Upper lobe of left lung (tissue), 6 donors: ENCODE measurements at places on chromosomes 6 and 20. TPM values are rescaled to one million over a fixed set of nuclear protein-coding genes. Genes with fewer than 3 reads are reported as not detected.

- H3K27ac ChIP-seq: no peak overlapping the region
- H3K27me3 ChIP-seq: no peaks in the 10 kb centered on the region
- no peak for DNase-seq
Observed at GRCh38 chr6:18632670-18633410, 245.7 kb downstream of the RNF144B start.

DNA sequence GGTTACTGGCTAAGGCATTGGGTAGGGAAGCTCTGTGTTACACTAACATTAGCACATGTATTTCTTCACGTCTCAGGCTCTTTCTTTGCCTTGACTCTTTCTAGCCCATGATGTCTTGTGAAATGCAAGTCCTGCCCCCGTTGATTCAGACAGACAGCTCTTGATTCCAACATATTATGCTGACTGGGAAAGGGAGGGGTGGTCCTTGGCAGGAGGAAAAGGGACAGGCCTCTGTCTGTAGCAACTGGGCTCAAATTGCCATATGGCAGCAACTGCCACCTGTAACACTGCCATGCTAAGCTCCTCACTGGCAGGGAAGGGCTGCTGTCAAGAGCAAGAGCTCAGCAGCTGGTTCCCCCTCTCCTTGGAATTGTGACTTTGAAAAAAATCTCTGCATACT is 5.7 kb upstream of the KCNK15 start:
- H3K36me3 ChIP-seq: no peaks in the 10 kb centered on the region
- H3K27ac ChIP-seq: no peak overlapping the region
- H3K27me3 ChIP-seq: no peaks in the 10 kb centered on the region
- no peak overlapping the region for H3K4me3 ChIP-seq
- no peaks in the 10 kb centered on the region for H3K4me1 ChIP-seq

- no peaks in the 10 kb centered on the region for H3K4me1 ChIP-seq
- H3K27ac ChIP-seq: no peak overlapping the region
- H3K36me3 ChIP-seq: no peaks in the 10 kb centered on the region
- H3K4me3 ChIP-seq: no peak overlapping the region
Observed at GRCh38 chr6:151514000-151514730, 20.3 kb downstream of the CCDC170 start.

DNA sequence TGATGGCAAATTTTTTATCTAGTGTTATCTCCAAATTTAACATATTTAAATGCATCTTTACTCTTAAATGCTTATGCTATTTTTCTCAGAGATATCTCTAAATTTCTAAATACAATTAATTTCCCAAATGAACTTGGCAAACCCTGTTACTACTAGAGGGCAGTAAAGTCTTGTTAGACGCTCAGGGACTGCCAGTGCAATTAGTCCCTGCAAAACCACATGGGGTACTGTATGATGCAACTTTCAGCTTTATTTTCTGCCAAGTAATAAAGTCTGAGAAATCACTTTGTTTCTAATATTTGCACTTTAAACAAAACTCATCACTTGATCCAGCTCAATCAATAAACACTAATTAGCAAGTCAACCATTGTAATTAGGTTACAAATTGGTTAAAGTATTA is 76.0 kb upstream of the ADGRB3 start:
- H3K36me3 ChIP-seq: no peaks in the 10 kb centered on the region
- no peak overlapping the region for H3K27ac ChIP-seq
- no peak for DNase-seq
- H3K4me1 ChIP-seq: no peaks in the 10 kb centered on the region

DNA sequence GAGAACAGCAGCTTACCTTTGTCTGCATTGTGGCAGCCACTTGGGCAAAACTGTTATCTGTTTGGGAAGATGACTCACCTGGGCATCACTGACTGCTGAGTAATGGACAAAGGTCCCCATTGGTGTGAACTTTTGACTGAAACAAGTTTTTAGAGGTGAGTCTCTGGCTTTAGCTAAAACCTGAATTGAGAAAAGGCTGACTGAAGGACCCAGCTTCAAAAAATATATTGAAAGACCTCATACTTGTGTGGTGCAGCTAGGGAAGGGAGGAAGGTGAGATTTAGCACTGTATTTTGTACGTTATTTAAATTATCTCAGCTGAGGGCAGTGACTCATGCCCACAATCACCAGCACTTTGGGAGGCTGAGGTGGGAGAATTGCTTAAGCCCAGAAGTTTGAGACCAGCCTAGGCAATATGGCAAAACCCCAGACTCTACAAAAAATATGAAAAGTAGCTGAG is 4.5 kb upstream of the CITED2 start:
- H3K27ac ChIP-seq: no peak overlapping the region
- H3K4me1 ChIP-seq: peaks cover 14% of the 10 kb centered on the region
- no peaks in the 10 kb centered on the region for H3K36me3 ChIP-seq
- no peak for DNase-seq
- no peak overlapping the region for H3K4me3 ChIP-seq

DNA sequence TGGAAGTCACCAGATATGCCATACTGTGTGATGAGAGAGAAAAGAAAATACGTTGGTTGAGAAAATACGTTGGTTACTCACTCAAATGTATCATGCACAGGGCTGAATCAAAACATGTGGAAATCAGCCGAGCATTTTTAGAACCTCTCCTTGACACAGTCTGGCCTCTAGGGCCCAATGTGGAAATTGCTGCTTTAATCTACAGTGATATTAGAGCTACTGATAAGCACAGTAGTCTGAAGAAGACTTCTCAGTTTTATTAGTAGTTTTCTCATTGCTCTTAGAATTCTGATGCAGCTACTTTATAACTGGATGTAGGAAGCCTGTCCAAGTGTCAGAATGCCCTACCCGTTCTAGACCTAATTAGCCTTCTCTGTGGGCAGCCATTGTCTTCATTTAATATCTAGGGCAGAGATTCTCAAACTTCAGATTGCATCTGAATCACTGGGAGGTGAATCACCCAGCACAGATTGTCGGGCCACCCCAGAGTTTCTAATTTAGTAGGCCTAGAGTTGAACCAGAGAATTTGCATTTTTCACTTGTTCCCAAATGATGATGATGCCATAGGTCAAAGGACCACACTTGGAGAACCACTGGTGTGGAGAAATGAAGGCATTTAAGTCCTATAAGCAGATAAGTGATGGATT is 229.1 kb downstream of the PLCB1 start:
- no peak for DNase-seq
- no peak overlapping the region for H3K27ac ChIP-seq
- H3K27me3 ChIP-seq: no peaks in the 10 kb centered on the region

- no peaks in the 10 kb centered on the region for H3K27me3 ChIP-seq
- peak overlapping the region; percentile 28 for H3K4me3 ChIP-seq
- peaks cover 9% of the 10 kb centered on the region for H3K4me1 ChIP-seq
- H3K36me3 ChIP-seq: no peaks in the 10 kb centered on the region
- H3K27ac ChIP-seq: peak overlapping the region; percentile 58
- DNase-seq: peak; percentile 58
Observed at GRCh38 chr6:6927521-6928361, 180.0 kb upstream of the RREB1 start.

DNA sequence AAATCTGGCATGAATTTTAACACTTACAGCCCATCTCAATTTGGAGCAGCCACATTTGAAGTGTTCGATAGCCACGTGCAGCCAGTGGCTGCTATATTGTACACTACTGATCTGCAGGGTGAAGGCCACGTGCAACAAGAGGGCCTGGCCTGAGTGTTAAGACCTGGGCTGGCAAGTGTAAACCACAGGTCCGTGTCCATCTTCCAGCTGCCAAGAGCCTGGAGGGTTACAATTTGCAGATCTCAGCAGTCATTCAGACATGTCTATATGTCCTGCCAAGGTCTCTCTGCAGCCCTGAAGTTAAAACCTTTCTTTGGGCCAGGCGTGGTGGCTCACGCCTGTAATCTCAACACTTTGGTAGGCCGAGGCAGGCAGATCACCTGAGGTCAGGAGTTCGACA is 14.1 kb downstream of the SGK2 start:
- H3K4me3 ChIP-seq: no peak overlapping the region
- no peak for DNase-seq

GRCh38 chr6:122772724-122773415 is 6.6 kb upstream of the FABP7 start:
- no peak overlapping the region for H3K4me3 ChIP-seq
- no peak for DNase-seq

GRCh38 chr20:22460231-22460630 is 124.1 kb downstream of the FOXA2 start:
- H3K36me3 ChIP-seq: no peaks in the 10 kb centered on the region
- H3K4me1 ChIP-seq: peaks cover 3% of the 10 kb centered on the region
- H3K4me3 ChIP-seq: no peak overlapping the region
- peak; percentile 47 for DNase-seq
- H3K27ac ChIP-seq: no peak overlapping the region

DNA sequence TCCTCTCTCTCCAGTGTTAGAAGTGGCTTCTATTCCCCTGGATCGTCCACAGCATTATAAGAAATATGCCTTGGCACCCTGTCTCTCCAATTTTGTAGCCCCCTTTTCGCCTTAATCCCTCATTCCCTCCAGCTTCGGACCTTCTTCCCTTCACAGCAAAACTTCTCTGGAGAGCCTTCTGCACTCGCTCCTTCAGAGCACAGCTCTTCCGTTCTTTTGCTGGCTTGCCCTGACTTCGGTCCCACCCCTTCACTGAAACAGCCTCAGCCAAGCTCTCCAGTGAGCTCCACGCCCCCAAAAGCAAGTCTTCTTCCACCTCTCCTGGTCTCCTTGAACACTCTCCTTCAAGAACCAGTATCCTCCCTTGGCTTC is 134.7 kb upstream of the RNF24 start:
- no peaks in the 10 kb centered on the region for H3K27me3 ChIP-seq
- H3K27ac ChIP-seq: no peak overlapping the region
- no peaks in the 10 kb centered on the region for H3K36me3 ChIP-seq

GRCh38 chr6:121435444-121436069 is at the start of gene GJA1:
GJA1 (plus strand) TSS chr6:121435646; CDS start chr6:121446848, 11,202 bp downstream.
- DNase-seq: no peak
- no peaks in the 10 kb centered on the region for H3K36me3 ChIP-seq
- H3K4me1 ChIP-seq: no peaks in the 10 kb centered on the region
- peak within 1 kb of the TSS; percentile 50 for H3K4me3 ChIP-seq

- no peak overlapping the region for H3K27ac ChIP-seq
- DNase-seq: no peak
- no peaks in the 10 kb centered on the region for H3K4me1 ChIP-seq
- H3K27me3 ChIP-seq: no peaks in the 10 kb centered on the region
Observed at GRCh38 chr20:18019068-18019467, 38.6 kb downstream of the OVOL2 start.

DNA sequence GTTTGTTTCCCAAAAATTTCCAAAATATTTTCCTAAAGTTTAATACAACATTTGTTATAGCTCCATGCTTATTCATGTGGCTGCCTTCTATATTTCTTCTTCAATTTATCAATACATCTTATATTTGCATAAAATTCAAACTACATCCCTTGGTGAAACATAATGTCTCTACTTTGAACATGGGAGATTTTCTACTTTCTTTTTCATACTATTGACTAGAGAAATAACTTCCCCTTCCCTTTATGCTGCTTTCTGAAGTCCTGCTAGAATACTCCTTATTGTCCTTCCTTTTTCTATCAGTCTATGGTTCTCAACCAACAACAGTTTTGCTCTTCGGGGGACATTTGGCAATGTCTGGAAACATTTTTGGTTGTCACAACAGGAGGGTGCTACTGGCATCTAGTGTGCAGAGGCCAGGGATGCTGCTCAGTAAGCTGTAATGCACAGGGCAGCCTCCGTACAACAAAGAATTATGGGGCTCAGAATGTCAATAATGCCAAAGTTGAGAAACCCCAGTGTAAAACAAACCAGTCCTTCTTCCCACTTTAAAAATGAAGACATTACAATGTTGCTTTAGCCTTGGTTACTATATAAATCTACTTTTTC is 29.9 kb downstream of the MKKS start:
- H3K4me1 ChIP-seq: no peaks in the 10 kb centered on the region
- H3K36me3 ChIP-seq: peaks cover 27% of the 10 kb centered on the region
- no peaks in the 10 kb centered on the region for H3K27me3 ChIP-seq
- no peak overlapping the region for H3K27ac ChIP-seq

GRCh38 chr6:137299681-137300080 is 80.5 kb upstream of the IFNGR1 start:
- no peaks in the 10 kb centered on the region for H3K4me1 ChIP-seq
- H3K27ac ChIP-seq: no peak overlapping the region
- no peaks in the 10 kb centered on the region for H3K27me3 ChIP-seq
- H3K36me3 ChIP-seq: no peaks in the 10 kb centered on the region
- DNase-seq: no peak
- no peak overlapping the region for H3K4me3 ChIP-seq

GRCh38 chr6:89267918-89268317 is 47.2 kb downstream of the GABRR2 start:
- H3K36me3 ChIP-seq: no peaks in the 10 kb centered on the region
- no peak overlapping the region for H3K4me3 ChIP-seq
- no peak overlapping the region for H3K27ac ChIP-seq
- no peaks in the 10 kb centered on the region for H3K27me3 ChIP-seq
- no peaks in the 10 kb centered on the region for H3K4me1 ChIP-seq

DNA sequence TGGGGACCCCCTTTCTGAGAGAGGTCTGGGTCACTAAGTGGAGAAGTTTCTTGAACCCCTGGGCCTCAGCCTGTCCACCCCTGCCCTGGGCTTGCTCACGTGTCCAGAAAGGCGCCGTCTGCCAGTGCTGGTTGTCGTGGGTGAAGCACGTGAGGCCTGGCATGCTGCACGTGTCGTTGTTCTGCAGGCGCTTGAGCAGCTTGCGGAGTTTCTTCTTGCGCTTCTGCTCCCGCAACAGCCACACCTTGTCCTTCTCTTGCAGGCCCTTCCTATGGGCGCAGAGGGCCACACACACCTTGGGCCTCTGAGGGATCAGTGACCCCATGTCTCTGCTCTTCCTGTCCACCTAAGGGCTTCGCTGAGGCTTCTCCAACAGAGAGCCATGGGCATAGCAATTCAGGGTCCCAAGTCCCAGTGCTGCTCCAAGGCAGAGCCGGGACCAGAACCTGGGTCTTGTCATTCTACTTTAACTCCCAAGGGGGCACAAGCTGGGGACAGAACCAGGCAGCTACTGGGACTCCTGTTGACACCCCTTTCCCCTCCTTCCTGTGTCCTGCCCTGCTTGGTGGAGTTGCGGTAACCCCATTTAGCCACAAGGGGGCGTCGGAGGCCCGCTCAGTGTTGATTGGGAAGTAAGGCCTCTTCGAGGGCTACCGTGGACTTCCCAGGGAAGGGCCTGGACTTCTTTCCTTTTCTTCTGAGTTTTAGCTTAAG is 121.8 kb downstream of the SULF2 start:
- H3K27ac ChIP-seq: no peak overlapping the region
- H3K27me3 ChIP-seq: no peaks in the 10 kb centered on the region
- DNase-seq: peak; percentile 44
- peaks cover 23% of the 10 kb centered on the region for H3K36me3 ChIP-seq

GRCh38 chr20:59015812-59016711 is 3.2 kb upstream of the TUBB1 start:
- no peaks in the 10 kb centered on the region for H3K36me3 ChIP-seq
- peaks cover 5% of the 10 kb centered on the region for H3K4me1 ChIP-seq
- no peak overlapping the region for H3K4me3 ChIP-seq
- no peaks in the 10 kb centered on the region for H3K27me3 ChIP-seq

- no peak for DNase-seq
- H3K4me1 ChIP-seq: no peaks in the 10 kb centered on the region
- H3K27ac ChIP-seq: no peak overlapping the region
- no peaks in the 10 kb centered on the region for H3K27me3 ChIP-seq
Observed at GRCh38 chr6:107862383-107862782, 38.3 kb upstream of the SCML4 start.

Gene PRSS16
- total RNA-seq: 21.0 TPM

Gene OR2H1
- not detected for total RNA-seq

Gene SLC32A1
- total RNA-seq: not detected

Gene VSTM2L
- total RNA-seq: 47.2 TPM

Gene GABRR2
- 2.0 TPM for total RNA-seq
